ENCODE measurements at places on chromosomes 1 and 21.
A peak's percentile ranks its signal among the peaks of the same experiment; 100 is the strongest.

DNA sequence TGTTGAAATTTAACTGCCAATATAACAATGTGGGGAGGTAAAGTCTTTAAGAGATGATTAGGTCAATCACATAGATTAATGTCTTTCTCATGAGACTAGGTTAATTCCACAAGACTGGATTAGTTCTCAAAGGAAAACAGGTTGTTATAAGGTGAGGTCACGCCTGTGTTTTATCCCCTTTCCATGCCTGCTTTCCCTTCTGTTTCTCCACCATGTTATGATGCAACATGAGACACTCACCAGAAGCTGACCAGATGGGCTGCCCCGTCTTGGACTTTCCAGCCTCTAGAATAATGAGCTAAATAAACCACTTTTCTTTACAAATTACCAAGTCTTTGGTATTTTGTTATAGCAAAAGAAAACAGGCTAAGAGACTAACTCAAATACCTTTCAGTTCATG lies 70.8 kb downstream of the DDAH1 start:
- no peak for DNase-seq

GRCh38 chr1:56977910-56978309 lies 12.1 kb upstream of the C8B start:
- DNase-seq: no peak

- no peak for DNase-seq
Measured at GRCh38 chr1:56339786-56340465, 239.4 kb downstream of the PLPP3 start.

- DNase-seq: no peak
Measured at GRCh38 chr1:43418858-43419257, 29.2 kb downstream of the SZT2 start.

DNA sequence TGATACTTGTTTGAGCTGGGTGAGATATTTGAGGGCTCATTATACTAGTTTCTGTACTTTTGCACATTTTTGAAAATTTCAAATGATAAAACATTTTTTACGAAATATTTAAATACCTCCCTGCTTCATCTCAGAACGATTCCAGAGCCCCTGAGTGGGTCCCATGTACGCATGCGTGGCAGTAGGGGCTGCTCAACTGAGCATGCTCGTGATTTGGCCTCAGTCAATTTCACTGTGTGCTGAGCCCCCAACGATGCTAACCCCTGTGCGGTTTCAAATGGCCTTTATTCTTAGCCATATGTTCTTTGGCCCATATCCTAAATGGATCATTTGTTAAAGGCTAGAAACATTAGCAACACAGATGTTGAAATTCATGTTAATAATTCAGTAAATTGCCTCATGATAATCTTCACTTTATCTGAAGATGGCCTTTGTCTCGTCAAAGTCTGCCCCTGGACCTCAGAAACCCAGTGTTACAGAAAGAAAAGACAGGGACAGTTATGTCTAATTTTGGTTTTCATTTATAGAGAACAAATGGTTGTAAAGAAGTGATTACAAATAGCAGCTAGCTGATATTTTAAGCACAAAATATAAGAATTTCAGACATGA lies 108.2 kb downstream of the MRPS6 start:
- DNase-seq: no peak

DNA sequence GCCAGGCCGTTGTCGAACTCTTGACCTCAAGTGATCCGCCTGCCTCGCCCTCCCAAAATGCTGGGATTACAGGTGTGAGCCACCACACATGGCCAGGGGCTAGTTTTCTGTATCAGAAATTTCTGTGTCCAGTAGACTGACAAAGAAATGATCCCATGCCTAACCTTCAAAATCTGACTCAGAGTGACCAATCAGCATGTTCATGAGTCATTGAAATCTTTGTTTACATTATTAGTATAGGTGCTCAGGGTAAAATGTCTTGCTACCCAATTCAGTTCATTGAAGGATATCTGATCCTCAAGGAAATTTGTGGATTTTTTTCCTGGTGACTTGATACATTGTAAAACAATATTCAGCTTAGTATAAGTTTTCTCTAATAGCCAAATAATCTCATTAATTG lies 11.0 kb upstream of the LDLRAD2 start:
- no peak for DNase-seq

DNA sequence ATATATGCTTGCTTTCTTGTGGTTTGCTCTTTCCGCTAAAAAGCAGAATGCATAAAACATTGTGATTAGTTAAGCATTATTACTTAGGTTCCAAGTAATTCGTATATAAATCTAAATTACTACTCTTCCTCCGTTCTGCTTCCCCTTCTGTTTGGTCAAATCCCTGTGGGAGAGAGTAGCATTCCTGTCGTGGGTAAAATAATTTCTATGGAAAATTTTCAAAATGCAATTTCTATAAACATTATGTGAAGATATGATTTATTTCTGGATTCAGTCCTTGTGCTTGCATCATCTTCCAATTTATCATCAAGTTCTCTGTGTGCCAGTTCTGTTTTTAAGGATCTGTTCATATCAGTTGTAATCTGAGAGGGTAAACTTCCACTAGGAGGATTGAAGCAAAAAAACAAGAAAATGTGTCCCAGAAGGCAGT lies 7.2 kb upstream of the WARS2 start:
- no peak for DNase-seq

DNA sequence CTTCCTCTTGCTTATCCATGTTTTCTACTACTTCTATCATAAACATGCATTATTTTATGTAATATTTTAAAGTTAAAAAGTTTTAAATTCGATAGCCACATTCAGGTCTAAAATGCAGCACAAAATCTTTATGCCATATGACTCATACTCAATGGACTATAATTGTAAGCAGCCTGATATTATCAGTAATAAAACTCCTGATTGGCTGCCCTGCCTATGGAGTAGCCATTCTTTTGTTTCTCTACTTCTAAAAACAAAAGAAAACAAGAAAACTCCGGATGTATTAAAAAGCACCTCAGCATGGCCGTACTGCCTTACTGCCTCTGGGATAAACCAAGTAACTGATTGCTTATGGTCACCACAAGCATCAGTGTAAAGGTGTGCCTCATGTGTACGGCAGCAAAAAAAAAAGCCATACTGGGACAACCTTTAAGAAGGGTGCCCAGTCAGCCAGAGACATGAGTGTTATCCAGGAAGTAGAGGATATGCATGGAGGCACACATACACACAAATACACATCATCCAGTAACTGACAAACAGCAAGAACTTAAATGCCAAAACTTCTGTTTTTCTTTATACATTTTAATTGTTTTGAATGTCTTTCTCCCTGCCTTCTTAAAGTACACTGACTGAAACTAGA lies 9.2 kb downstream of the SLC35D1 start:
- DNase-seq: no peak

DNA sequence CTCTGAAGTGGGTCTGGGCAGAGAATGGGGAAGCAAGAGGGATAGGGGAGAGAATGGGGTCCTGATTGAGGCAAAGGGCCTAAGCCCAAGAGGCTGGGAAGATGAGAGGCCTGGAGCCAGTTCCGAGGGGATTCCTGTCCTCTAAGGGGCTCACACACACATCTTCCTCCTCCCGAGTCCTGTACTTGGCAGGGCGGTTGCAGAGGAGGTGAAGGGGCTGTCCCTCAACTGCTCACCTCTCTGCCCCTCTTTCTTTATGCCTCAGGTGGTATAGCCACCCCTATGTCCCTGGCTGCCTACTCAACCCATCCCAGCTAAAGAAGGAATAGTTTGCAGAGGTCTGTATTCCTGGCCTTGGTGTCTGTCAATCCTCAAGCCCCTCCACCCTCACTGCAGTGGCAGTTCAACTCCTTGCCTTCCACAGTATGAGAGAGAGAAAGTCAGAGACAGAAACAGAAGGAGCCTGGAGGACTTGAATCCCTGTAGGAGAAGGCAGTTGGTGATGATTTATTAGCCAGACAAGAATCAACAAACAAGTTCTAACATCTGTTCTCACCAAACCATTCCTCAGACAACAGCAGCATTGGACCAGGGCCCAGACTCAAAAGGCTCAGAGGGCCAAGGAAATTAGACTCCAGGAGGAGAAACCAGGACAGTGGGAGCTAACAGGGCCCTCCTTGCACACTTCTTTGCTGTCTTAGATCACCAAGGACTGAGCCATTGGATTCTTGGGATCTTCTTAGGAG lies 10.7 kb downstream of the SH2D2A start:
- DNase-seq: no peak

GRCh38 chr1:19720973-19721372 lies 56.3 kb downstream of the HTR6 start:
- no peak for DNase-seq

- DNase-seq: no peak
Measured at GRCh38 chr1:23899070-23899469, 14.1 kb downstream of the CNR2 start.

- DNase-seq: no peak
Measured at GRCh38 chr1:26771285-26771642, 16.5 kb upstream of the PIGV start.

- DNase-seq: no peak
Measured at GRCh38 chr1:40313329-40313957, 3.6 kb downstream of the COL9A2 start.

- no peak for DNase-seq
Measured at GRCh38 chr1:78080767-78081166, 35.0 kb downstream of the GIPC2 start.

GRCh38 chr1:89820422-89821321 lies at the start of gene LRRC8D:
Gene LRRC8D, plus strand, starts transcription at chr1:89821032. Its CDS starts 112,037 bp downstream, at chr1:89933069.
- DNase-seq: peak; percentile 68

GRCh38 chr1:232726048-232726779 lies 79.0 kb upstream of the MAP10 start:
- no peak for DNase-seq

DNA sequence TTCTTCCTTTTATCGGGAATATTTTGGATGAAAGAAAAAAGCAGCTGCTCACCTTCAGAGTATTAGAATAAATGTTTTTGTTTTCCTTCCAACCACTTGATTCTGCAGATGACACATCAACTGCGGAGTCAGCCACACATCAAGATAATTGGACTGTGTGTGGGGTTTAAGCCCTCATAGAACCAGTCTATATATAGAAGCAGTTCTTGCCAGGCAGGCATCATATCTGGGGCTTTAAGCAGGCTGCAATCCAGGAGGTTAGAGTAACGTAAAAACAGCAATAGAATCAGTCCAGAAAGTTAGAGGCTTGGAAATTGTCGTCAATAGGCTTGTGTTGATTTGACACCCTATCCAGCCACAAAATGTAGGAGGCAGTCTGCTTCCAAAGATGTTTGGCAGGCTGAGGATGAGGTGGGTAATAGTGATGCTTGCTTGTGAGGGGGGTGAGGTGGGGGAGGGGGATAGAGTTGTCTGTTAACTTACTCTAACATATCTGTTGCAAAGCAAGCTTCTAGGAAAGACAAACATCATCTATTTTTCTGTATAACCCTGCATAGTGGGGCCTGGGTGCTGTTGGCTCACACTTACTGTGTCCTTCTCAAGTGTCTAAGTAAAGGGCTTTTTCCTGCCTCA lies 64.8 kb downstream of the PEX14 start:
- DNase-seq: no peak

GRCh38 chr1:234658138-234658537 lies 48.2 kb upstream of the IRF2BP2 start:
- DNase-seq: no peak

DNA sequence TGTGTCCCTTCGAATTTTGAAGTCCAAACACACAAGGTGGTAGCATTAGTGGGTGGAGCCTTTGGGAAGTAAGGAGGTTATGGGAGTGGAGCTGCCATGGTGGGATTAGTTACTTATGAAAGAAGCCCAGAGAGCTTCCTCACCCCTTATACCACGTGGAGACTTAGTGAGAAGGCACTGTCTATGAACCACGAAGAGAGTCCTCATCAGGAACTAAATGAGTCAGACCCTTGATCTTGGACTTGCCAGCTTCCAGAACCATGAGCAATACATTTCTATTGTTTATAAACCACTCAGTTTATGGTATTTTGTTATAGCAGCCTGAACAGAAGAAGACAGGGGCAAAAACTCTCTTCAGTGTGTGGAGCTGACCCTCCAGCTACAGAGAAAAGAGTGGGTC lies 259.3 kb upstream of the AJAP1 start:
- DNase-seq: no peak

GRCh38 chr1:53336146-53336545 lies 8.3 kb upstream of the LRP8 start:
- DNase-seq: no peak

Data from effector memory CD4-positive, alpha-beta T cell (primary cell).